ENCODE measurements at places on chromosomes 4 and X.

- no peak for DNase-seq
These were observed 1089.9 kb upstream of the PCDH10 start for GRCh38 chr4:132059227-132059626.

DNA sequence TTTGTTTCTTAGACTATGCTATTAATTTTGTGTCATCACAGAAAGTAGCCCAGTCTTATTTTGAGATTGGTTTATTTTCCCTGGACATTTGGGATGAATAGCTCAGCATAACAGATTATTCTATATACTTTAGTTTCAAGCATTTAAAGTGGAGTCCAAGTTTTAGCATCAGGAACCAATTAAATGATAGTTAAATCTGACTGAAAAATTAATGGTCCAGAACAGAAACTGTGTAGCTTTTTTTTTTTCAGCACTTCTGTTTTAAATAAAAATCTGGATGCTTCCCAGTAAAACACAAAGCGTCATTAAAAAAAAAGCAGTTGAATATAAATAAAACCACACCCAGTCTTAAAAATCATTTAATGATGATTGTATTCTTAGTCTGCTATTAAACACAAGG lies 59.4 kb upstream of the PITX2 start:
- DNase-seq = no peak

DNA sequence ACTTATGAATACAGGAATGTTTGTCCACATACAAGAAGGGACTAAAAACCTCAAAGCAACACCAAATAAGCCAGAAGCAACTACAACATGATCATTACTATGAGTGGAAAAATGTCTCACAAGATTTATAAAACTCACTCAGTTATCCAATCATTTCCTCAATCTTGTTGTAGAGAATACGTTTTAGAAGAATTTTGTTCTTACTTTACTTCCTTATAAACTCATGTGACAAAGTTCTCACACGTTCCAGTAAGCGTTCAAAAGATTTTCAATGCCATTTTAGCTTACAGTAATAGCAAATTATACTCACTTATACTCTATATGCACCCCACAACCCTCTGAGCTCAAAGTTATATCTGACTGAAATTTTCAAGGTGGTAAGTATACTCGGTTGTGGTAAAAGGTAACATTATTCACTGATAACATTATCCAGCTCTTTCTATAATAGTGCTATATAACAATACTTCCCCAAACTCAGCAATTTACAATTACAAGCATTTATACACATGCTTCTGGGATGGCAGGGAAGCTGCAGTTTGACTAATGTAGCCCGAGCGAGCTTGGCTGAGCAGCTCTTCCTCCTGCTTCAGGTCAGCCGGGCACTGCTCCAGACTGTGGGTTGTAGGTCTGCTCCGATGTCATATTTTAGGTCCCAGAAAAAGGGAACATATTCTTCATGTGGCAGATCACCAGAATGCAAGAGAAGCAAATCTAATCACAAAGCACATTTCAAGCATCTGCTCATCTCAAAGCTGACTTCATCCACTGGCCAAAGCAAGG lies 226.3 kb downstream of the RCHY1 start:
- no peak for DNase-seq

GRCh38 chr4:90419124-90419711 lies 292.0 kb downstream of the CCSER1 start:
- no peak for DNase-seq

DNA sequence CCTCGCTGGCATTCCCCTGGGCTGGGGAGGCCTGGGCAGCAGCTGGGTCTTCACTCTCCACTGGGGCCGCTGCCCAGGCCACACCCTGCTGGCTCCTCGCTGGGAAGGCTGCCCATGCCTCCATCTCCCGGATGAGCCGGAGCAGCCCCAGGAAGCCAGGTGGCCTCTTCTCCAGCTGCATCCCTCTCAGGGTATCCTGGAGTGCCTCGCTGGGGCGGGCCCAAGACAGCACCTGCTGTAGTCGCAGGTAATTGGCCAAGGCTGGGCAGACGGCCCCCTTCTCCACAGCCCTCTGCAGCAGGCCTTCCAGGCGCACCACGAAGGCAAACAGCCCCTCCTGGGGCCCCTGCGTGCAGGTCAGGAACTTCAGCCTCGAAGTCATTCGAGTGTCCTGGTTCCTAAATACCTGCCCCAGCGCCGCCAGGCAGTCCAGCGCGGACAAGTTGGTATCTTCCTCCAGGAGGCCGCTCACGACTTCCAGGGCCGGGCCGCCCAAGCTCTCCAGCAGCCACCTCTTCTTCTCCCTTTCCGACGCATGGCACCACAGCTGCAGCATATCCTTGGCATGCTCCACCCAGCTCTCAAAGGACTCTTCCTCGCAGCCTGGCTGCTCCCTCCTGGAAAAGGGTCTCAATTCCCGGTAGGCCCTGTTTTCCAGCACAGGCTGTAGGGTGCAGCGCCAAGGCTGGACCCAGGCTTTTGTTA lies 3.7 kb downstream of the PNMA6E start:
- DNase-seq = no peak

GRCh38 chrX:143429131-143429530 lies 88.1 kb downstream of the SPANXN3 start:
- no peak for DNase-seq

DNA sequence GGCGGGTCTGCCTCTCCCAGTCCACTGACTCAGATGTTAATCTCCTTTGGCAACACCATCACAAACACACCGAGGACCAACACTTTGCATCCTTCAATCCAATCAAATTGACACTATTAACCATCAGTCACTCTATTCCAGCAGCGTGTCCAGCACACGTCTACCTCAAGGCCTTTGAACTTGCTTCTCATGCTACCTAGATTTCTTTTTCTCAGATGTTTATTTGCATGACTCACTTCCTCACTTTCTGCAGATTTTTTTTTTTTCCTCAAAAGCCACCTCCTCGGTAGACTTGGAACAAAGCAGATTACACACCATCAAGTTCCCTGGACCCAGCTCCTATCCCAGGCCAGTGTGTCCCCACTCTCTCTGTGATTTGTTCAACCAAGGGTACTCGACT lies 49.5 kb downstream of the SUPT20HL2 start:
- DNase-seq = no peak

DNA sequence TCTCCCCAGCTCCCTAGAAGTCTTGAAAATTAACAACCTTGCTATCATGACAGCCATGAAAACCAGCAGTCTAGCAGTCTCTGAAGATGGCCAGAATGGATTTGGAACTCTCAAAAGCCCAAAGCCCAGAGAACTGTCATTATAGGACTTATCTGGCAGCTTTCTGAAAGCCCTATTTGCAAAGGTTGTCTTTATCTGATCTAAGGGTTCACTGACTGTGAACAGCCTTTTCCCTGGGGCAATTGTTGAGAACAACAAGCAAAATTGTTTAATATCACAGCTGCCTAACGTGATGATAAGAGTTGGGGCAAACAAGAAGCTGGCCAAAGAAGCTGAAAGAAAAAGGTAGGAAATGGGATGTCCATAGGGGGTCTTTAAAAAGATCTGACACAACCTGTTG lies 20.9 kb upstream of the KLHL8 start:
- DNase-seq = no peak

DNA sequence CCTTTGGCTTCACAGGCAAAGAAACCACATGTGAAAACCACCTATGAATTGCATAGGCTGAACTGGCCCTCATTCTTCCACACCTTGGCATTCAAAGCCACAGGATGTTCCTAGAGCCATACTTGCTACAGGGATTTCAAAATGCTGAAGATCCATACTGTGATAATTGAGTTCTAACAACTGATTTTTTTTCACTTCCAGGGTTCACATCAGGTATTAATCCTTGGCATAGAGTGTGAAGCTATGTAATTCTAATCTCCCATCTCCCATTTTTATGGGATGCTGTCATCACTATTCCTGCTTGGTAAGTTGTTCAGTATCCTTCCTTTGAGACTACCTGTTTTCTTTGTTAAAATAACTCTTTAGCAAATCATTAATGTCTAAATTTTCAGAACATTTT lies 1569.2 kb upstream of the ADGRL3 start:
- DNase-seq = no peak

DNA sequence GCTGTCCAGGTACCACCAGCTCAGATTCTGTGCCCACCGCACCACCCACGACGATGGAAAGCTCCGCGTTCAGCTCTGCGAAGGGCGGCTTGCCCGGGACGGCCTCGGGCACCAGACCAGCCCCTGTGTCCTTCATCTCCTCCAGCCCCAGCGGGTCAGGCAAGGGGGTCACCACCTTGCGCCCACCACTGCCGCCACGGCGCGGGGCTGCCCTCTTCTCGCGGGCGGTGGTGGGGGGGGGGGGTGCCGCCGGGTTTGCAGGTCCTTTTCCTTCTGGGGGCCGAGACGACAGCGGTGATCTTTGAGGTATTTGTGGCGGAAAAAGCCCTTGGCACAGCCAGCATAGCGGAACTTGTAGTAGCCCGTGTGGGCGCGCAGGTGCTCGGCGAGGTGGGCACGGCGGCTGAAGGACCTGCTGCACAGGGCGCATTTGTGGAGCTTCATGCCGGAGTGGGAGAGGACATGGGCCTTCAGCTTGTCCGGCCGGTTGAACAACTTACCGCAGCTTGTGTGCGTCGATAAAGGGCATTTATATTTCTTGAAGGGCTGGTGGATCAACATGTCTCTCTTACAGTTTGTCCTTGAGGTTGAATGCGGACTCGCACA lies 50.9 kb downstream of the CFAP299 start:
- DNase-seq = no peak

- DNase-seq = no peak
These were observed 202.2 kb upstream of the ETNPPL start for GRCh38 chr4:108965016-108965415.

DNA sequence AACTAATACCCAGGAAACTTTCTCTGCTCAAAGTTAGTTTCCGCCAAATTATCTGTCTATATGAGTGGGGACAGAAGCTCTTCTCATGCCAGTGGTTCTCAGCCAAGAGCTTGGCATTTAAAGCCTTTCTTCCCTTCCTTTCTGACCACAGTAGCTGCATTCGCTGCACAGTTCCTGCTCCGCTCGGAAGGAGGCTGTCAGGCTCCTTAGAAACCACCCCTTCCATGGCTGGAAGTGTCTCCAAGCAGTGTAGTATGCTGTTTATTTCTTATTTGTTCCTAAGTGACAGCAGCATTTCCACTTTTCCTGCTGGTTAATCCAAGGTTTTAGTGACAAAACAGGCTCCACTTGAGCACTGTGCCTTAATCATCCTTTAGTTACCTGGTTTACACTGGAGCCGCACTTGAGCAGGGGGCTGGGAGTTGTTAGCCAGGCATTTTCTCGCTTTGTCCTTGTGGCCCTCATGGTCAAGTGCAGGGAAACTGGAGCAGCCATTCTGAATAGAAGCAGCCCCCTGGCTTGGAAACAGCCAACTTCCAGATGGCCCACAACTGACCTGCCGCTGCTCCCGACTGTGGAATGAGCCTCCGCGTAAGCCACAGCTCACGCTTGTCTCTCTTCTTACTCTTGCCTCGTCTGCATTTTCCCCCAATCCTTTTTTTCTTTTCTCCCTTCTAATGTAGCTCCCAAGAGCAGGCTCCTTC lies 739.4 kb upstream of the TENM3 start:
- DNase-seq = no peak

DNA sequence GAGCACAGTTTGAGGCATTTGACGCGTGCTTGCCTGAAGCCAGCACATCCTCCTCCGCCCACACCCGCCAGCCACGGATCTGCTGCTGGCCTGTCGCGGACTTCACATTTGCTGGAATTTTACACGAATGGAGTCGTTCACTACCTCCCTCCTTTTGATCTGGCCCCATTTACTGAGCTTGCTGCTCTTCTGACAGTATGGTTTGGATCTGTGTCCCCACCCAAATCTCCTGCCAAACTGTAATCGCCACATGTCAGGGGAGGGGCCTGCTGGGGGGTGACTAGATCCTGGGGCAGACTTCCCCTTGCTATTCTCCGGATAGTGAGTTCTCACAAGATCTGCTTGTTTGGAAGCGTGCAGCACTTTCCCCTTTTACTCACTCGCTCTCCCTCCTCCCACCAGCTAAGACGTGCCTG lies 19.9 kb upstream of the CPLX1 start:
- no peak for DNase-seq

GRCh38 chr4:147799986-147800555 lies 68.2 kb downstream of the ARHGAP10 start:
- no peak for DNase-seq

- DNase-seq = no peak
These were observed 26.9 kb upstream of the GJB1 start for GRCh38 chrX:71195964-71196649.

- no peak for DNase-seq
These were observed 20.0 kb downstream of the TMEM154 start for GRCh38 chr4:152659806-152660205.

DNA sequence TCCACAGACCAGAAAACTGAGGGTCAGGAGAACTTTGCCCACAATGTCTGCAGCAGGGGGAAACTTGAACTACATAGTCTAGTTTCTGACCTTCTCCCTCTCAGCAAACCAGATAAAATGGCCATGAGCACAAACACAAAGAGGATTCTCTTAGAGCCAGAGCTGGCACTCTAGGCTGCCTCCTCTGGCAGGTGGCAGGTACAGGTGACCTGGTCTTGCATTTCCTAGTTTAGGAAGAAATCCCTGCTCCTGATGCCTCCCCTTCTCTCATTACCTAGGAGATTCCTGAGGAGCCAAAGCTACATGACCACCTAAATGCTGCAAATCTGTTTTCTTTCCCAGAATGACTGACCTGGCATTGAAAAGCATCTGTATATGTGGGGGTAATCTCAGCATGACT lies 45.1 kb downstream of the ARHGEF9 start:
- DNase-seq = no peak

DNA sequence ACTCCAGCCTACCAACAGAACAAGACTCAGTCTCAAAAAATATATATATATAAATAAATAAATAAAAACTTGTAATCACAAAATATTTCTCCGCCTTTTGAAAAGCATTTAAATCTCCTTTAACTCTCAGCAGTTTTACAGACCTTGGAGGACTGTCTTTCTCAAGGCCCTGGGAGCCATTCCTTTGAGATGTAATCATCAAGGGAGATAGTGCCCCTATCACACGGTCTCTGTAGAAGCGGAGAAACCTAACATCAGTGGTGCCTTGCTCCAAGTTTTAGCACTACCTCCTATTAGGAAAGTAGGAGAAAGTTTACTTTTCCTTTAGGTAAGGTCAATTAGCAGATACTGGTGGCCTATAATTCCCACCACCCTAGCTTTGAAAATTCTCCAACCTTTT lies 58.5 kb downstream of the ANTXR2 start:
- DNase-seq = no peak

GRCh38 chr4:88320224-88320779 lies 35.9 kb upstream of the PPM1K start:
- DNase-seq = no peak
